Panc1 (cell line): ENCODE measurements at places on chromosomes 2 and 18. TPM values are rescaled to one million over a fixed set of nuclear protein-coding genes. Genes with fewer than 3 reads are reported as not detected.

C1QL2 gene
- total RNA-seq = not detected

SLC9A4 gene
- not detected for total RNA-seq

- peak overlapping the region; percentile 91 for H3K27ac ChIP-seq
- DNase-seq = no peak
- no peaks in the 10 kb centered on the region for H3K27me3 ChIP-seq
- H3K36me3 ChIP-seq = no peaks in the 10 kb centered on the region; the same call in none of the 2 replicates
Observed at GRCh38 chr2:10303694-10304378, 1.1 kb downstream of the HPCAL1 start.

AQP12A gene
- not detected for total RNA-seq

DNA sequence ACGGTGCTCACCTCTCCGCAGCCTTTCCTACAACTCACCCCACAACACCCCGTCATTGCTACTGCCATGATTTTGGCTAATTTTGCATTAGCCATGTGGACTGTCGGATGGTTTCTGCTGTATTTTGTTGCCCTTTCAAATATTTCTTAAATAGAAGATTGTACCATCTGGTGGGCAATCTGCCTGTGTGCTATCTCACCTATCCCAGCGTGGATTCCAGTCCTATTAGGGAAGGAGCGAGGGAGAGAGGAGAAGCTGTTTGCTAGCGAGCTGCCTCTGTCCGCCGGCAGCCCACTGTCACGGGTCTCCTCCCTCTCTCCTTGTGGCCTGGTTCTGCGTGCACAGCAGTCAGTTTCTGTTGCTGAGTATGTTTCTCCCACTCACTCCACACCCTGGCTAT lies 336.2 kb downstream of the TXNL1 start:
- no peak overlapping the region for H3K27ac ChIP-seq
- no peaks in the 10 kb centered on the region for H3K36me3 ChIP-seq
- no peak for DNase-seq
